ENCODE measurements at places on chromosomes 3 and 15.

GRCh38 chr15:61037031-61037430, 192.1 kb downstream of the RORA start:
- DNase-seq, result no peak

- no peak for DNase-seq
Measured at GRCh38 chr3:186121278-186121677, 12.4 kb upstream of the ETV5 start.

DNA sequence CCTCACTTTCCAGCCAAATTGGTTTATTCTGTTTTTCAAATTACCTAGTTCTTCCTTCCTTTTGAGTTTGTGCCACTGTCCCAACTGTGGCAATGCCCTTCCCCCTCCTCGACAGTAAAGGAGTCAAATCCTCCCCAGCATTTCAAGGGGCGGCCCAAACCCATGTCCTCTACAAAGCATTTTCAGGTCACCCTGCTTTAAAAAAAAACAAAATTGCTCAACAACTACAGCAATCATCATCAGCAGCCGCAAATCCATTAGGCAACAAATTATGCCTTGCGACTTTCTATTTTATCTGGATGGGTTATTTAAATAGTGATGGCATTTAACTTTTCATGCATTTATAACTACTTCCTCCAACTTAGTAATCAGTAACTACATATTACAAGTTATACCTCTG, 32.7 kb downstream of the PLD1 start:
- no peak for DNase-seq

DNA sequence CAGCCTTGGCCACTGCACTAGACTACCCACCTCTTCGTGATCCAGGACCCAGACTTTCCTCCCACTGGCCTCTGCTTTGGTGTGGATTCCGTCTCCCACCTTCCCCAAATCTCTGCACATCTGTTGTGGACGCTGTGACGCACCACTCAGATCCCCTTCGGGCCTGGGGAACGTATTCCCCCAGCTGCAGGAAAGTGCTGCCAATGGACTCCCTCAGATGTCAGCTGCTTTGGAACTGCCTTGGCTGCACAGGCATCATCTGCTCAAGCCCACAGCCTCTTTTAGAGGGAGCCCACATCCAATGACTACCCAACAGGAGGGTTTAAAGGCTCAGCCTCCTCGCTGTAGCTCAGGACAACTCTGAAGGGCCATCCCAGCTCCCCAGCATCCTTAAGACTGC, 134.2 kb upstream of the RAD18 start:
- peak; percentile 40 for DNase-seq

DNA sequence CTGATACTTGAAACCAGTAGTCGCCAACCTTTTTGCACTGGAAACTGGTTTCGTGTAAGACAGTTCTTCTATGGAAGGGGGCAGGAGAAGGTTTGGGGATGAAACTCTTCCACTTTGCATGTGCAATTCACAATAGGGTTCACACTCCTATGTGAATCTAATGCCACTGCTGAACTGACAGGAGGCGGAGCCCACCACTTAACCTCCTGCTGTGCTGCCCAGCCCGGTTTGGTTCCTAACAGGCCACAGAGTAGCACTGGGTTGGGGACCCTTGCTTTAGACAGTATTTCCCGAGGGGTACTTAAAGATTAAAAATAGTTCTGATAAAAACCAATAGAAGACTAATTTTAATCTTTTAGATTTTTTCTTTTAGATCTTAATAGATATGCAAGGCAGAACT, 11.1 kb downstream of the TFG start:
- DNase-seq, result no peak

DNA sequence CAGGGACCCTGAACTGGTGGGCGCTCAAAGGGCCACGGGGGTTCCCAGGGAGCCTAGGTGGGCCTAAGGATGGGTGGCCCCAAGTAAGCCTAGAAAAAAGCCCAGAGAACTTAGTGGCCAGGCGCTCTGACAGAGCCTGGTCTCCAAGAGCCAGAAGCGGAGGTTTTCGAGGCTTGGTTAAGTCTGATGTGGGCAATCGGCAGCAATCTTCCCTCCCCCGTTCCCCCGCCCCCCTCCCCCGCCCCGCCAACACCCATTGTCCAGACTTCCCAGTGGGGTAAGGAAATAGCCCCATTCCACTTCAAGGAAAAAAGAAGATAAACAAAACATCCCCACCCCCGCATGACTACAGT, 6.7 kb downstream of the EOMES start:
- no peak for DNase-seq

DNA sequence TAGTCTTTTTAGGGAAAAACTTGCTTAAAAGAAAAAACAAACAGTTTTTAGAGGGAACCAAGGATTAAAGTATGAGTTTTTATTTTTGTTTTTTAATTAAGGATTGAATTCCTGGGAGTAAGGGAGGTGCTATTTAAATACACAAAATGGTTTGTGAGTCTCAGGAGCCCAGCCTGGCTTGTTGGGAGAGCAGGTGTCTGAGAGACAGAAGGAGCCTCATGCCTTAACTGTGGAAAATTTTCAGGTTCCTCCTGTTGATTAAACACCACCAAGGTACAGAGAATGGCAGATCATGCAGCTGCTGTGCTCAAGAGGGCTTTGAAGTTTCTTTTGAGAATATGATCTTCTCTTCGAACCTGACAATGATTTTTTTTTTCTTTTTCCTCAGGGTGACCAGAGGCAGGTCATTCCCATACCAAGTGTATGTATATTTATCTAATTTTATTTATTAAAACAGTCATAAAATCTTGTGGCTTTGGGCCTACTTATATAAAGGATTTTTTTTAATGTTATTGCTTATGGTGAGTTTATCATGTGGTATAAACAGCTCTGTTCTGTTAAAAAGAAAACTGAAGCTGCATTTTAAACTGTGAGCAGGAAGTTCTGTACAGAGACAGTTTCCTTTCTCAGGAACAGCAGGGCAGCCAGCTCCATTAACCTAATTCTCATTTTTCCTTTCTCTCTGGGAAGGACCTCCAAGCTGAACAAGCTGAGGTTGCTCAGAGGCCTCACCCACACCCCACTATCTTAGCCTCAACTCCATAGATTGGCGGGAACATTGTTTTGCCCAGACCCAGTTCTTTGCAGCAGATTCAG, 33.7 kb upstream of the VILL start:
- no peak for DNase-seq

- no peak for DNase-seq
Measured at GRCh38 chr15:57384024-57384423, 7.7 kb downstream of the CGNL1 start.

DNA sequence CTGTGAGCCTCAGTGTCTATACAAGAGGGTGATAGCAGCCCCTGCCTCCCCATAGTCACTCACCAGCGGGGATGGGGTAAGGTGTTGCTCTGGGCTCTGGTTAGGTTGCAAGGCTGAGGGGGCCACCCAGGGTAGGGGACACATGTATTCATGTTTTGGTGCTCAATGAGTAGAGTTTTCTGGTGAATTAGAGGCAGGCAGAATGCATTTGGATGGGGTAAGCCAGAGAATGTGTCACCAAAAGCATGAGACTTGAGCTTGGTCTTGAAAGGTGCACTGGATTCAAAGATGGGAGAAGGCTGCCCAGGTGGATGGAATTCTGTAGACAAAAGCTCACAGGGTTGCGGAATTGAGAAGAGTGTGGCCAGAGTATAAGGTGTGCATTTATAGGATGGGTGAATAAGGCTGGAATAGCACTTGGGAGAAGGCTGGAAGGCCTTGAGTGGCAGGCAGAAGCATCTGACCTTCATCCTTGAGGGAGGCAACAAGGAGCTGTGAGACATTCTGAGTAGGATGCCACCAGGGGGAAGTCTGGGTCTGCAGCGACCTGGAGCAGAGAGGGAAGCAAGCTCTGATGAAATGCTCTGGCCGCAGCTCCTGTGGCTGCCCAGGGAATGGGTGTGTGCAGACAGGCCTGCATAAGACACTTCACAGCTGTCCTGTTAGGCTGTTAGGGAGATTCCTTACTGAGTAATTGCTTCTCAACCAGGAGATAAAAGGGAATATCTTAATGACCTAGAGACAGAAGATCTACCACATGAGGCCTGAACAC, 149.6 kb downstream of the CHDH start:
- DNase-seq, result no peak

DNA sequence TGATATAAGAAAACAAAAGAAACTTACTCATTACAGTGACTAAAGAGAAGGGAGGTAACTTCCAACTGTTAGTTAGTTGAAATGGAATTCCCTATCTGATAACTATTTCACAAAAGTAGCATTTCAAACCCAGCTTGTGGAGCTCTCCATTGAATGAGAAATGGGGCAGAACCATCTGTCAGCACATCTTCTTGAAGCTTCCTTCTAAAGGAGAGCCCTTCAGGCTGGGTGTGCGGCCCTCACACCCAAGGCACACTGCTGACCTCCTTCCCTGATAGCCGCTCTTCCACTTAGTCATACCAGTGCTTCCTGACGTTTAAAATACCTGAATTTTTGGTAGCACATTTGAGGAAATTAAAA, 28.1 kb upstream of the VEPH1 start:
- no peak for DNase-seq

DNA sequence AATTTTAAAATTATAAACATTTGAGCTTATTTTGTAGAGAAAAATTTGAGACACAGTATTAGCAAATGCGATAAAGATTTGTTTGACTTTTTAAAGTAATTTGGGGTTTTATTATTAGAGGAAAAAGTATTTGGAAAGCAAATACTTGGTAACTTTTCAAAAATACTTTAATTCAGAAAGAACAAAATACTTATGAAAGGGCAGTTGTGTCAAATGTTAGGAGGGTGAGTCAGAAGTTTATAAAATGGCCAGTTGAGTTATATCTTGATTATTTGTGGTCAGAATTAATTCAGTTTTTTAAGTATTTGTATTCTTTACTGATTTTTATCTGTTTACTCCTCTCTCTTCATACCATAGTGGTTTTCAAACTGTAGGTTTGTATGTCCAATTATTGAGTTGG, 12.1 kb downstream of the LACTB start:
- DNase-seq, result no peak

GRCh38 chr3:161333696-161334095, 37.6 kb downstream of the SPTSSB start:
- DNase-seq, result peak; percentile 8

GRCh38 chr15:70154718-70155347, 57.1 kb upstream of the TLE3 start:
- no peak for DNase-seq

GRCh38 chr15:45091161-45091560, 22.8 kb downstream of the DUOX2 start:
- DNase-seq, result no peak

DNA sequence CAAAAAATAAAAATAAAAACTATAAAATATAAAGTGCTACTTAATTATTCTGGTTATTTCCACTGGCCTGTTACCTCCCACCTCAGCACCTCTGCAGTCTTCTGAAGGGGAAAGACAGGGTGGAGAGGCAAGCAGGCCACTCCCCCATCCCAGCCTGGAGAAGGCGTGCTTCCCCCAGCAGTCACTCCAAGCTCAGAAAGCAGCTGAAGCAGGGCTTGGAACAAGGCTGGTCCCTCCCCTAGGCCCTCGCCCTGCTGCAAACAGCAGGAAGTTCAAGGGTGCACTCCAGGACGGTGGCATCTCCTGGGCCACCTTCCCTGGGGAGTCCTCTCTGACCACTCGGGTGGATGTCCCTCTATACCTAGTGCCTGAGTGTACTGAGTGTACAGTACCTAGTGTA, 21.4 kb downstream of the CACNA2D2 start:
- no peak for DNase-seq

DNA sequence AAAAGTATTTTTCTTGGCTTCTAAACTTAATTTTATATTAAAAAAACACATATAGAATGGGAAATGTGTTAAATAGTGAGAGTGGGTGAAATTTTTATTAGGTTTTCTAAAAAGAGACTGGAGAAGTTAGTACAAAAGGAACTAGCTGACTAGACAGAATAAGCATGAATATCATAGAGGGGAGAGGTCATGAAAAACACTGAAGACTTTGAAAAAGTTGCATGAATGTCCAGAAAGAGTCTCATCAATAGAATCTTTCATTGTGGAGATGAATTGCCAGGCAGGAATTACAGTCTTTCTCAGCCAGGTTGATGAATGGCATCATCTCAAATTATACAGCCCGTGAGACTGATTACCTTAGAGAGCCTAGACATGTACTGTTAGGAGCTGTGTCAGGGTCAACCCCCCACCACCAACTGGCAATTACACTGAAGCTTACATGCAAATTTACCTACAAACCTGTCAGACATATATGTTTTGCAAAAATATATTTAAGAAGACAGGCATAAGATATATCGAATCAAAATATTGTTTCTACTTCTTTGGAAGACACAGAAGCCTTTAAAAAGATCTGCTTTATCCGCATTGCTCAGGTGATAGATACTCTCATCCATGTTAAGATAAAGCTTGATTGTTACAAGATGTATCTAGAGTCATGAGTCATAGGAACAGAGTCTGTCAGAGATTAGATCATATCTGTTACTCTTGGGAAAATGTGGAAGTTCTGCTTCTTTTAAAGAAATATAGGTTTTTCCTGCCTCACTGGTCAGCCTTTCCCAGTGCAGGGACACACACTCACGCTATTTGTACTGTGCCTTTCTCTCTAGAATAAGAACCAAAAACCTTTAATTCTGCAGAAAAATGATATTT, 34.8 kb upstream of the PFN2 start:
- DNase-seq, result no peak
